ENCODE measurements at places on chromosomes 4 and X.

GRCh38 chr4:187127456-187127855, 403.8 kb upstream of the FAT1 start:
- DNase-seq = no peak

GRCh38 chr4:120771907-120772306, 150.6 kb downstream of the PRDM5 start:
- no peak for DNase-seq

GRCh38 chrX:154049209-154050112, 29.8 kb upstream of the IRAK1 start:
- no peak for DNase-seq

DNA sequence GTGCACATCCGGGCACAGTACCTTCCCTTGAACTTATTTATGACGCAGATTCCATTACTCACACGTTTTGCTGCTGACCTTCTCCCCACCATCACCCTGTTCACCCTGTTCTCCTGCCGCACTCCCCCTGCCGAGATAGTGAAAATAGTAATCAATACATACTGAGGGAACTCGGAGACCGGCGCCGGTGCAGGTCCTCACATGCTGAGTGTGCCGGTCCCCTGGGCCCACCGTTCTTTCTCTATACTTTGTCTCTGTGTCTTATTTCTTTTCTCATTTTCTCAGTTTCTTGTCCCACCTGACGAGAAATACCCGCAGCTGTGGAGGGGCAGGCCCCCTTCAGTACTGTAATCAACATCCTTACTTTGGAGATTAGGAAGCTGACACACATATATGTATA, 1337.1 kb upstream of the PABPC4L start:
- no peak for DNase-seq

DNA sequence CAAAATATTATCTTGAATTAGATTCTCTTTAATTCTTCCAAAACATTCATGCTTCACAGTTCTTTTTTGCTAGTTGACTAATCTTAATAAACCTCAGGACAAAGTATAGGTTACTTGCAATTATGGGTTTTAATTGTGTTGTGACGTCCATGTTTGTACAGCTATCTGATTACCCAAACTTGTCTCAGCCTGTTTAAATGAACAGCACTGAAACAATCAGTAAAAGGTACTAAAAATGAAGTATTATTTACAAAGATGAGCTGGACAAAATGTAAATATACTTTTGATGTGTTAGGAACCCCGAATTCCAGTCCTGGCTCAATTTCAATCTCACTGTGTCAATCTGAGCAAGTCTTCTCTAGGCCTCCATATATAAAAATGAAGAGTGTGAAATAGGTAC, 57.4 kb upstream of the SLC6A14 start:
- DNase-seq = no peak

DNA sequence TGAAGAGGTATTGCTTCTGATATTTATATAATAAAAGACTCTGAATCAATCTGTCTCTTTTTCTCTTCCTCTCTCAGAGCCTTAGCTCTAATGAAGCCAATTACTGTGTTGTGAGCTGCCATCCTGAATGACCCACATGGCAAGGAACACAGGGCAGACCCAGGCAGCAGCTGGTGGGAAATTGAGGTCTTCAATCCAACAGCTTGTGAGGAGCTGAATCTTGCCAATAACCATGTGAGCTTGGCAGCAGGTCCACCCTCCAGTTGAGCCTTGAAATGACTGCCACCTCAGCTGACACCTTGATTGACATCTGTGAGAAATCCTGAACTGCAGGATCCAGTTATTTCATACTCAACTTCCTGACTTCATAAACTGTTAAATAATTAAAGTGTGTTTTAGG, 149.4 kb downstream of the NDST4 start:
- DNase-seq = no peak

DNA sequence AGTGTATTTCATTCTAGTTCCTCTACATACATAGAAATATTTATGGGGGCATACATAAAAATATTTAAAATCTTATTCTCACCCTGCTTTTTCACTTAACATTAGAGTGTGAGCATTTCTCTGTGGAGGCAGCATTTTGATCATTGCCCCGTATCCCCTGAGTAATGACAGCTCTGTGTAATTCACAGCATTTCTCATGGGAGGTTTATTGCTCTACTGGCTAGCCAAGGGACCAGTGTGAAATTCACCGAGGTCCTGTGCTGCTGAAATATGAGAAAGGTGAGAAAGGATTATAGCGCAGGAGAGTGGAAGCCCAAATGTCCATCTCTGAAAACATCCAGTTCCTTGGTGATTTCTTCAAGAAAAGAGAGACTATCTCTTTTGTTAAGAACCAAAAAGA, 22.9 kb downstream of the PDGFC start:
- no peak for DNase-seq

DNA sequence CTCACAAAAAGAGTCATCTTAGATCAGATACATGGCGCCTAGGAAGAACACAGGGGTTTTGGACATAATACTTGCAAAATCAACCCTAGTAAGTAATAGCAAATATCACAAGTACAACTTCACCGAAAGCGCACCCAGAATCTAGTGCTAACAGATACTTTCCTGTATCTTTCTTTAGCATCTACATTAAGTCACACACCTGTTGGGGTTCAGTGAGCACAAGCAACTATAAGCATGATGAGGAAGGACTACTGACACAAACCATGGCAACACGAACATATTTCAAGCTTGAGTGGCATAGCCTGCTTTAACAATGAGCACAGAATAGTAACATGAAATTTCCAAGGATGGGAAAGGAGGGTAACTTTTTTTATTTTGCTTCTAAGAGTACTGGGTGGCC, 116.1 kb downstream of the GPC3 start:
- no peak for DNase-seq

GRCh38 chrX:100376576-100376975, 33.5 kb downstream of the PCDH19 start:
- no peak for DNase-seq

- no peak for DNase-seq
Measured at GRCh38 chr4:43782391-43782790, 666.2 kb downstream of the KCTD8 start.

- no peak for DNase-seq
Measured at GRCh38 chr4:144819591-144819990, 173.6 kb downstream of the HHIP start.

- DNase-seq = no peak
Measured at GRCh38 chrX:590693-591404, 39.7 kb upstream of the SHOX start.

DNA sequence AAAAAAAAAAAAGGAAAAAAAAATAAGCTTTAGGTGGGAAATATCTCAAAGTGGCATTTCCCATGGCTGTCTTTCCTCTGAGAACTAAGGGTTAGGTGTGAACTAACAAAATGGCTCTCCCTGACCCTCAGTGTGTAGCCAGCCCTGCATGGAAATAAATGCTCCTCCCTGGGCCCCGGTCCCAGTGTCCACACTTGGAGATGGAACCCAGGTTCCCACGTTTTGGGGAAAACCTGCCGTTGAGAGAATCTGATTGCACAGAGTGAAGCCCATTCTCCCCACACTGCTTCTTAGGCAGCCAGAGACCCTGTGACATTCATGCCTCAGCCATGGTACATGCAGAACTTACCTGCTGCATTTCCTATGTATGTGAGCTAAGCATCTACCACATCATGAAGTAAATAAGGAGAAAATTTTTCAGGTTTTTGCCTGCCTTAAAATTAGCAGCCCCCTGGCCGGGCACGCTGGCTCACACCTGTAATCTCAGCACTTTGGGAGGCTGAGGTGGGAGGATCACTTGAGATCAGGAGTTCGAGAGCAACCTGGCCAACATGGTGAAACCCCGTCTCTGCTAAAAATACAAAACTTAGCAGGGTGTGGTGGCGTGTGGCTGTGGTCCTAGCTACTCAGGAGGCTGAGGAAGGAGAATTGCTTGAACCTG, 34.5 kb downstream of the HTT-AS start:
- no peak for DNase-seq

DNA sequence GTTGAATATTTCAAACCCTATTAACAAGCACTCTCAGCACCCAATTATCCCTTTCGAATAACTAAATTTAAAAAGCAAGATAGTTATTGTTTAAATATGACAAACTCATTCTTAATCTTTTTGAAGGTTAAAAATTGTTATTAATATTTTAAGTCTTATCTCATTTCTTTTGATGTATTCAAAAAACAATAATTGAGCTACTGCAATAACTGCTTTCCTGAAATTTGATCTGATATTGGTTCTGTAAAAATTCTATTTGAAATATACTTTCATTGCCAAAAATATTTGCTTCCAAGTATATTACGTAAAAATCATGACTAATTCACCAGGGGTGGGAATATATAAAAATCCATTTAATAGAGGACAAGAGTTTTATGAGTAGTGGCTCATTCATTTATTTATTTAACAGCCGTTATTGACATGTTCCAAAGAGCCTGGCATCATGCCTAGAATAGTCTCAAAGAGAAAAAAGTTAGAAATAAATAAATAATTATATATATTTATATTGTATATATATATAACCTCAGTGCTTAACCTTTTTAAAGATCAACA, 34.4 kb downstream of the GLRA3 start:
- no peak for DNase-seq

- peak; percentile 77 for DNase-seq
Measured at GRCh38 chrX:103919270-103919637, 43.2 kb upstream of the TMSB15B start.

DNA sequence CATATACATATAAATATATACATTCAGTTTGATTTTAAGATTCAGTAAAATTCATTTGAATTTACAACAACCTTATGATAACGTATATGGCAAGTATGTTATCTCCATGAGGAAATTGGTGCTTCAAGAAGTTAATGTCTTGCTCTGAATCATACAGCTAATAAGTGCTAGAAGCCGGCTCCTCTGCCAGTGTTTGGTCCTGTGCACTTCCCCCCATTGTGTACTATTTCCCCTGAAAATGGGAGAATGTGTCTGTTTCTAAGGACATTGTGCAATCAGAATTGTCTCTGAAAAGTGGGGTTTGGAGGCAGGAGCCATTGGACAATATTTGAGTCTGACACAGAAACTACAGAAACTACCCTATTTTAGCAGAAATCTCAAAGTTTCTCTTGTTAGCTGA, 135.9 kb downstream of the CPE start:
- DNase-seq = no peak

- DNase-seq = no peak
Measured at GRCh38 chrX:72280321-72280845, 3.3 kb upstream of the RPS4X start.

- no peak for DNase-seq
Measured at GRCh38 chrX:11305641-11306040, 12.4 kb downstream of the AMELX start.

- no peak for DNase-seq
Measured at GRCh38 chrX:13897566-13897965, 80.7 kb upstream of the GPM6B start.

GRCh38 chr4:99734583-99735322, 77.1 kb upstream of the C4orf54 start:
- no peak for DNase-seq

DNA sequence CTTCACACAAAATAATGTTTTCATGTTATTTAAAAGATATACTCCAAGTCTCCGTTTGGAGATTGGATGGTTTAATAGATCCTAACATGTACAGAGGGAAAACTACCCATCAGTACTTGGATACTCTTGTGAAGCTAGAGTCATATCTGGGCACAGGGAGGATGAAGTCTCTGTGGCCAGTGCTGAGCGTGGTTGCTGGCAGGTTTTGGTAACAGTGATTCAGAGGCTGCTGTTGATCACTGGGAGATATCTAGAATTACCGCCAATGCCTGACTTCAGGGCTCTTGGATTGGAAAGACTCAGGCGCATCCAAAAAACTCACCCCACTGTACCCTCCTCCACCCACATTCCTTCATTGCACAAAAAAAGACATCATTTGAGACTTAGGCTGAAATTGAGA, 107.2 kb upstream of the PGRMC2 start:
- no peak for DNase-seq

- DNase-seq = no peak
Measured at GRCh38 chr4:112818594-112818965, 181.6 kb downstream of the LARP7 start.

DNA sequence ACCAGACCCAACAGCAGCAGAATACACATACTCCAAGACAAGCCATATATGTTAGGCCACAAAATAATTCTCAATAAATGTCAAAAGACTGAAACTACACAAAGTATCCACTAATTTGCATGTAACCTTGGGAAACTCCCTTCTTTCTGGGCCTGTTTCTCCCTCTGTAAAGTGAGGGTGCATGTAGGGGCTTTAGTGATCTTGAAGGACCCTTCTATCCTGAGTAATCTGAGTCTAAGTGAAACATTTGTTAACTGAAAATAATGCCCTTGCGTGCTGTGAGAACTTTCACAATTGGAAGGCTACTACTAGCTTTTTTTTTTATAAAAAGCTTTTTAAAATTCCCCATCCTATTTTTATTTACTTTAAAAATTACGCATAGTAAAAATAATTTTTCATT, 125.2 kb downstream of the NEXMIF start:
- DNase-seq = no peak

All from Jurkat, Clone E6-1 (cell line).